Uterus (tissue), 4 donors: ENCODE measurements at places on chromosomes 7 and 10. TPM values are rescaled to one million over a fixed set of nuclear protein-coding genes. Genes with fewer than 3 reads are reported as not detected.

- DNase-seq: no peak
Measured at GRCh38 chr10:131436458-131436857, 124.9 kb upstream of the TCERG1L start.

DNA sequence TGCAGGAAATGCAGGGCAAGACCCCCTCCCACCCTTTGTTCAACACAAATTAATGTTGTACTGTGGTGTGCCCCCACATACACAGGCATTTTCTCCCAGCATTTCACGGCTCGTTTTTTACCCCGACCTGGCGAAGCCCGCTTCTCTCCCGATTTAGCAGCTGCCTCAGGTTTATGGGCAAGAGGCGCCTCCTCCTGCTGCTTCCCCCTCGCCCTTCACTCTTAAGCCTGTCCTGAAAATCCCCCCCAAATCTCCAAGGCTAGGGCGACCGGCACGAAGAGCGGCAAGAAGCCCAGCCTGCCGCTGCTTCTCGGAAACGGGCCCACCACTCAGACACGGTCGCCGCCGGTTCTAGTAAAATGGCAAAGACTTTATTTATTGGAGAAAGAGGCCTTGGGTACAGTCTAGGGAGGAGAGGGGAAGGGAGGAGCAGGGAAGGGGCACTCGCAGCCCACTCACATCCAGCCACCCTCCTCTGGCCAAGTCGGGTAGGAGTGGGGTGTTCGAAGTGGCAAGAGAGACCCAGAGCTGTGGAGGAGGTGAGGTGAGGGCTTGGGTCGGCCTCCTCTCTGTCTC lies 3.3 kb downstream of the LBX1 start:
- no peak for DNase-seq

DNA sequence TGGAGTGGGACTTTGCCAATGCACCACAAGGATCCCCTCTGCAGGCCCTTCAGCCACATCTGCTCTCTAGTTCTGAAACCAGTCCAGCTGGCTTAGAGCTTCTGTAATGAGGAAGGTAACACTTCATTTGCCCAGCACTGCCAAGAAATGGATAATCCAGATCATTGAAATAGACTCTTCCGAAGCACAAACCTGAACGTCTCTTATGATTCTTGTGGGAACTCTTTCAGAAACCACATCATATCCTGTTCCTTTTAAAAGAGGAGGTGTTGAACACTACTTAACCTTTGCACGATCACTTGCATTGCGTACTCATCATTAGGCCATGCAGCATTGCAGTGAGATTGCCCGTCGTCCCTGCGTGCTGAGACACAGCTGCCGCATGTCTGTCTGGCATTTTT lies 25.8 kb upstream of the PLPP4 start:
- DNase-seq: no peak

DNA sequence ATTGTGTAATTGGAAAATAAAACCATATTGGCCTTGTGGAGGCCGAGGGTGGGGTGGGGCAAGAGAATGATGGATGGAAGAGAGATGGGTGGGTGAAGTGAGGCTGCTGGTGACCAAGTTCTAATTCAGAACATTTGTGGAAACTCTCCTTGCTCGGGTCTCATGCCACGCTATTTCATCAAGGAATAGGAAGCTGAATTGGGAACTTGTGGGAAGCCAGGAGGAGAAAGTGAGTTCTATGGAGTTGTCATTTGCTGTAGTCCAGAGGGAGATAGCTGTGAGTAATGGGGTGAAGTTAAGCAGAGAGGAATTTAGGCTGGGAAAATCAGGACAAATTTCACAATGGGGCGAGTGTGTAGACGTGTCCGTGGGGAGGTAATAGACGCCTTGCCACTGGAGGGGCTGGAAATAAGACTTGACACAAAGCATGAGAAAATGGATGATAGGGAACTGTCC lies 339.2 kb downstream of the LRMDA start:
- no peak for DNase-seq

GRCh38 chr7:137682596-137682995 lies 164.2 kb downstream of the DGKI start:
- no peak for DNase-seq

GRCh38 chr7:157041004-157041403 lies 30.5 kb upstream of the MNX1 start:
- DNase-seq: no peak

- peak; percentile 31 for DNase-seq
Measured at GRCh38 chr10:6409971-6410643, 170.0 kb downstream of the PRKCQ start.

GRCh38 chr10:35784751-35785150 lies 142.7 kb upstream of the FZD8 start:
- DNase-seq: no peak

DNA sequence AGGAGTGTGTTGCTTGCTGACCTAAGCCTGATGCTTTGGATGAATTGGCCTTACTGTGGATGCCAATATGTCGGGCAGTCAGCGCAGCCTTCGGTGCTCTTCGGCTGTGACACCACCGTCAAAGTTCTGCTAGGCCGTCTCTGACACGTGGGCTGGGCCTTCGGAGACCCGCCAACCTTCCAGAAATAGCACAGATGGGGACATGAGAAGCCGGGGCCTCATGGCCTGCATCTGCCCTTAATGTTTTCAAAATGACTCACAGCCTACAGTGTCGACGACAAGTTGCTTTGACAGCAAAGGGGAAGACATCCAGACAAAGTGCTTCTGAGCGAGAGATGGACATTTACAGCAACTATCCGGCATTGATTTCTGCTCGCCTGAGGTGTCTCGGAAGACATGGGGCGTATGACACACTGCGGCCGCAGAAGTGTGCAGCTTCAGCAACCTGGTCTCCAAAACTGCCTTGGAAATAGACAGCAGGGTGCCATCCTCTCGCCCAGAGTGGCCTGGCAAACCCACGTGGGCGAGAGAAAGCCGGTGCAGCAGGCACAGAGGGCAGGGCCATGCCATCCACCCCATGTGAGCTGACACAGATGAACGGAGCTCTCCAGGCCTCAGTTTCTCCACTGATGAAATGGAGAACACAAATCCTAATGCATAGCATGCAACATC lies 94.0 kb upstream of the PPP2R2D start:
- DNase-seq: no peak

DNA sequence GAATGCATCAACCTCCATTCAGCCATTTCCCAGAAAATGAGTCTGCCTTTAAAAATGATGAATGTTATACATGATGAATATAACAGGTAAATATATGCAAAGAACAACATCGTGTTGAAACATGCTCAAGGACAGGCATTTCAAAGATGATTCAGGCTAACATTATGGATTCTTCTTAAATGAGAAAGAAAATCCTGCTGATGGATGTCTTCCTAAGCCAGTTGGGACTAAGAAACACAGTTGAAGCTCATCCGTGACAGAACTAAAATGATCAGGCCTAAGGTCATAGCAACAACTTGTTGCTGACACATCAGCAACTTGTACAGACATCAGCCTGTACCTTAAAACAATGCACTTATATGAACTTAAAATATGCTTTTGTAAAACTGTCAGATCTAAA lies 267.9 kb downstream of the MAGI2 start:
- no peak for DNase-seq

DNA sequence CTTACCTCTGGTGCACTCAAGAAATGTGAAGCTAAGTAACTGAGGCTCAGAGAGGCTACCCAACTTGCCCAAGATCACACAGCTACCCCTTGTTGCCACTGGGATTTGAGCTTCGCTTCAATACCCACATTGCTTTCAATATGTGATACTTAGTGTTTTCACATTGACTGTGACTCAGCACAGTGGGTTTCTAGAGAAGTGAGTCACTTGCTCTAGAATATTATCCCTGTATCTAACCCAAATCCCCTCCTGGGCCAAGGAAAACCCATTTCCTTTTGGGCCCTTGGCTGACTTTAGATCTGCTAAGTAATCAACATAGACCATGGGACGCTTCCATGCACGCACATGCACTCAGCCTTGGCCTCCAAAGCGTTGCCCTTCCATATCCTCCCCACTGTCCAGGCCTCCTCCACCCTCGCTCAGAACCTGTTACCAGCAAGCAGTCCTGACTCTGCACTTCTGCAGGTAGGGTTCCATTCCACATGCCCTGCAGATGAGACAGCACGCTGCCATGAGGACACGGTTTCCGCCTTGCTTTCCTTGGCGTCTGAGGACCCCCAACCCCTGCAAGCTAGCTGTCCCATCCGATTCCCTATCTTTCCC lies 87.7 kb upstream of the CHST15 start:
- no peak for DNase-seq

DNA sequence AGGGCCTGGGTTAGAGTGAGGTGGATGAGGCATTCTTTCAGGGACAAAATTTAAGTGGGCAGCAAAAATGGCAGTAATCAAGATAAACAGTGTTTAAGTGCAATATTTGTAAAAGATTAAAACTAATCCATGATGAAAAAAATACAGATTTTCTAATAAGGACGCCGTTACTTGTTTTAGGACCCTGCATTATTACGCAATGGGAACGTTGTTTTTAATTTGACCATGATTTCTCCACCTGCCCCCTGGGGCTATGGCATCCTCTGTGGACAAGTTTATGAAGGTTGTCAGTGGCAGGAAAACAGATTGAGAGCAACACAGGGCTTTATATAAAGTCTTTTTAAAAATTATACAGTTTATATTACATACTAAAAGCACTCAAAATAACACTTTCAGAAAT lies 380.6 kb upstream of the PHF14 start:
- DNase-seq: no peak

CROT gene
- 4.1 TPM for total RNA-seq
